ENCODE measurements at places on chromosomes 5 and 9. TPM values are rescaled to one million over a fixed set of nuclear protein-coding genes. Genes with fewer than 3 reads are reported as not detected.

CCDC192 gene
- total RNA-seq: not detected

EFNA5 gene
- total RNA-seq: 10.2 TPM

ROPN1L gene
- total RNA-seq: 11.5 TPM

PCDHGA1 gene
- total RNA-seq: 0.53 TPM

DNA sequence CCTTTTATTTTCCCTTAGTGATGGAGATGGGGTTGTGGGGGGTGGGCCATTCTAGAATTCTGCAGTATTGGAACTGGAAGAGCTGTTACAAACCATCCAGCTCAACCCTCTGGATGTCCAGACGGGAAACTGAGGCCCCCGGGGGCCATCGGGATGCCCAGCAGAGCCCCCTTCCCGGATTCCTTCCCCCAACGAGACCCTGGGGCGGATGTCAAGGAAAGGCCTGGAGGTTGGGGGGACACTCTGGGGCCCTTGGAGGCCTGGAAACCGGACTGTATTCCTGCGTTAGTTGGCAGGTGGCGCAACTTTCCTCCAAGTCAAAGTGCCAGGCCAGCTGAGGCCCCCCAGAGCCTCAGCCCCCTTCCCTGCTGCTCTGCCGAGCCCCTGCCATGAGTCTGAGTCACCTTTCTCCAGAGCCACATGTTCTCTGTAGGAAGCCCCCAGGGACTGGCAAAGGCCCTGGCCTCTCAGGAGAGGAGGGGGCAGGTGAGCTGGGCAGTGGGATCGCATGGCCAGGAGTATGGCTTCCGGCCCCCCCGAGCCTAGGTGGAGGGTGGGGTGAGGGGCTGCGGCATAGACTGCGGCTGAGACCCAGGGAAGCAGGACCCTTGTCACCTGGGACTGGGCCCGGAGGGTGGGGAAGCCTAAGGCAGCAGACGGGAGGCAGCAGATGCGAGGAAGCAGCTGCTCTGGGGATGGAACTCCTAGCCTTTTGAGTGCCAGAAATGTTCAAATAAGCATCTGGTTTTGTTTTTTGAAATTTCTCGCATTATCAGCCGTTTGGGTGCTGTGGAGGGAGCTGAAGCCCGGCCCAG is 17.8 kb upstream of the FIBCD1 start:
- H3K36me3 ChIP-seq: no peaks in the 10 kb centered on the region
- H3K27ac ChIP-seq: no peak overlapping the region
- no peak overlapping the region for H3K4me3 ChIP-seq
- peaks cover 19% of the 10 kb centered on the region for H3K27me3 ChIP-seq

GRCh38 chr5:50745221-50745910 is 78.9 kb downstream of the PARP8 start:
- no peaks in the 10 kb centered on the region for H3K27me3 ChIP-seq
- peak overlapping the region; percentile 42 for H3K4me3 ChIP-seq
- H3K36me3 ChIP-seq: no peaks in the 10 kb centered on the region
- H3K27ac ChIP-seq: peak overlapping the region; percentile 56
- DNase-seq: no peak

PRRX2 gene
- total RNA-seq: 2.5 TPM

GRCh38 chr5:7852542-7852941 is 1.6 kb upstream of the CFAP90 start:
- no peak overlapping the region for H3K27ac ChIP-seq
- peaks cover 4% of the 10 kb centered on the region for H3K36me3 ChIP-seq
- peaks cover 25% of the 10 kb centered on the region for H3K4me1 ChIP-seq
- no peak overlapping the region for H3K4me3 ChIP-seq
- no peak for DNase-seq
- peaks cover 17% of the 10 kb centered on the region for H3K27me3 ChIP-seq

GRCh38 chr9:108994695-108995094 is 18.6 kb downstream of the CTNNAL1 start:
- H3K27ac ChIP-seq: peak overlapping the region; percentile 47
- no peak overlapping the region for H3K4me3 ChIP-seq
- peaks cover 40% of the 10 kb centered on the region for H3K4me1 ChIP-seq
- H3K36me3 ChIP-seq: no peaks in the 10 kb centered on the region
- H3K27me3 ChIP-seq: no peaks in the 10 kb centered on the region

BTNL9 gene
- total RNA-seq: 125 TPM

- no peak overlapping the region for H3K4me3 ChIP-seq
Observed at GRCh38 chr5:39118638-39119037, 44.4 kb upstream of the RICTOR start.

GRCh38 chr5:128237546-128237945 is 154.0 kb downstream of the SLC12A2 start:
- peaks cover 5% of the 10 kb centered on the region for H3K27me3 ChIP-seq
- no peak overlapping the region for H3K4me3 ChIP-seq
- no peak for DNase-seq
- H3K27ac ChIP-seq: no peak overlapping the region
- H3K36me3 ChIP-seq: no peaks in the 10 kb centered on the region
- H3K4me1 ChIP-seq: no peaks in the 10 kb centered on the region

- no peaks in the 10 kb centered on the region for H3K36me3 ChIP-seq
- no peaks in the 10 kb centered on the region for H3K4me1 ChIP-seq
- no peak overlapping the region for H3K27ac ChIP-seq
- DNase-seq: no peak
- H3K4me3 ChIP-seq: no peak overlapping the region
Observed at GRCh38 chr5:126364206-126364902, 58.9 kb upstream of the GRAMD2B start.

- H3K36me3 ChIP-seq: no peaks in the 10 kb centered on the region
- H3K27ac ChIP-seq: no peak overlapping the region
- H3K4me1 ChIP-seq: no peaks in the 10 kb centered on the region
- H3K27me3 ChIP-seq: no peaks in the 10 kb centered on the region
- DNase-seq: no peak
Observed at GRCh38 chr5:141313711-141314110, 6.9 kb downstream of the TAF7 start.

DNA sequence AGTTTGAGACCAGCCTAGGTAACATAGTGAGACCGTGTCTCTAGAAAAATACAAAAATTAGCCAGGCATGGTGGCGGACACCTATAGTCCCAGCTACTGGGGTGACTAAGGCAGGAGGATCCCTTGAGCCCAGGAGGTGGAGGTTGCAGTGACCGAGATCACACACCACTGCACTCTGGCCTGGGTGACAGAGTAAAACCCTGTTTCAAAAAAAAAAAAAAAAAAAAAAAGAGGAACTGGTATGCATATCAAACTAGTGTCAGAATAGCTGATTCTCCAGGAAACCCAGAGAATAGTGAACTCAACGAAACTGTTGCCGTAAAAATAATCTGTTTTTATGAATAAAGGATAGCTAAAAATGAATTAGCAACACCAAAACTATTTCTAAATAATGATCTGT is 126.6 kb upstream of the BASP1 start:
- DNase-seq: no peak
- no peaks in the 10 kb centered on the region for H3K27me3 ChIP-seq
- no peaks in the 10 kb centered on the region for H3K4me1 ChIP-seq
- H3K36me3 ChIP-seq: no peaks in the 10 kb centered on the region

- no peaks in the 10 kb centered on the region for H3K27me3 ChIP-seq
- H3K27ac ChIP-seq: no peak overlapping the region
- DNase-seq: no peak
- H3K36me3 ChIP-seq: peaks cover 11% of the 10 kb centered on the region
Observed at GRCh38 chr5:98789029-98789428, 15.6 kb downstream of the RGMB start.

- DNase-seq: no peak
- H3K4me3 ChIP-seq: no peak overlapping the region
- H3K36me3 ChIP-seq: no peaks in the 10 kb centered on the region
- peaks cover 7% of the 10 kb centered on the region for H3K4me1 ChIP-seq
Observed at GRCh38 chr9:2567922-2568321, 53.7 kb upstream of the VLDLR start.

PLK2 gene
- 37.5 TPM for total RNA-seq

DNA sequence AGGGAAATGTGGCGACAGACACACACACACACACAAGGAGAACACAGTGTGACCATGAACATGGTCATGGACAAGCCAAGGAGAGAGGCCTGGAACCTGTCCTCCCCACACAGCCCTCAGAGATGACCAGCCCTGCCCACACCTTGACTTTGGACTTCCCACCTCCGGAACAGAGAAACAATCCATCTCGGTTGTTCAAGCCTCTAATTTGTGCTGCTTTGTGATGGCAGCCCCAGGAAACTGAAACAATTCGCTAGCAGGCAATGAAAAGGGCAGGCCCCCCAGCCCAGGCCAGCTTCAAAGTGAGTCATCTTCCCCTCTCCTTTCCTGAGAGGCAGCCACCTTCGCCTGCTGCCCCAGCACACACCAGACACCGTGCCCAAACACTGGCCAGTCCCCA is 47.7 kb downstream of the NSUN2 start:
- H3K4me3 ChIP-seq: no peak overlapping the region
- H3K27me3 ChIP-seq: peaks cover 35% of the 10 kb centered on the region
- no peak overlapping the region for H3K27ac ChIP-seq
- peaks cover 7% of the 10 kb centered on the region for H3K4me1 ChIP-seq
- no peak for DNase-seq

CDK9 gene
- 96.2 TPM for total RNA-seq

JAKMIP2 gene
- total RNA-seq: 8.3 TPM

COL5A1 gene
- total RNA-seq: 29.0 TPM

DNAJC21 gene
- total RNA-seq: 49.4 TPM

GRCh38 chr5:169921384-169921783 is 58.9 kb downstream of the INSYN2B start:
- no peak for DNase-seq
- no peak overlapping the region for H3K27ac ChIP-seq

- peaks cover 48% of the 10 kb centered on the region for H3K4me1 ChIP-seq
- DNase-seq: no peak
- H3K27ac ChIP-seq: peak overlapping the region; percentile 50
Observed at GRCh38 chr5:14269395-14269794, 126.3 kb downstream of the TRIO start.
